ENCODE measurements at places on chromosomes 12 and 14.

DNA sequence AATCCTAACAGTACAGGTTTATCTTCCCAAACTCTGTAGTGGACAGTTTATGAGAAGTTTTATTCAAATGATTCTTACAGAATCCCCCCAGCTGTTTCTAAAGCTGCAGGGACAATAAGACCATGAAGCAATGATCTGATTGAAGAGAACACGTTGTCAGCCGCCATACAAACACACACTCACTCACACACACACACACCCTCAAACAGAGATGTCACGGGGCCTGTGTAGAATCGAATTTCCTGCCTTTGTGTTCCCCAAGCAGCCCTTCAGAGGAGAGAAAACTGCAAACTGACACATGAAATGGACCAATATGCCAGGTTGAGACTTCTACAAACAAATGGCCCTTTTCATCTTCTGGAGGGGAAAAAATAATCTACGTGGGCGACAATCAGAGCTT is 80.5 kb upstream of the TBX3 start:
- DNase-seq = no peak

DNA sequence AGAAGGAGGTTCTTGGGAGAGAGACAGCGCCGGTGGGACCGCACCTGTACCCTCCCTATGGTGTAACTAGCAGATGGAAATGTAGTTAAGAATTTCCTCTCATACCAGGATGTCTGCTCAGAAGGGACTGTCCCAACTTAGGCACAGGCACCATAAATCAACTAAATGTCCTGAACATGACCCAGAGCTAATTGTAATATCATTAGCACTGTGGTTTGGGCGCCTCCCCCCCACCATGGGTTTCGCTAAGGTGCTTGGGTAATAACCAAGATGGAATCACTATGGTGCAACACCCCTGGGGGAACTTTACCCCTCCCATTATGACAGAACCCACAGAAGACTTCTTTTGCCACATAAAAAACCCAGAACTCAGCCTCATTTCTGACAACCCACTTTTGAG is 15.9 kb downstream of the ZNF641 start:
- no peak for DNase-seq

GRCh38 chr12:105418229-105418628 is 87.7 kb downstream of the C12orf75 start:
- DNase-seq = no peak

GRCh38 chr12:4278329-4279197 is 5.0 kb downstream of the CCND2 start:
- DNase-seq = no peak

GRCh38 chr12:125888921-125889320 is 823.7 kb downstream of the AACS start:
- no peak for DNase-seq

DNA sequence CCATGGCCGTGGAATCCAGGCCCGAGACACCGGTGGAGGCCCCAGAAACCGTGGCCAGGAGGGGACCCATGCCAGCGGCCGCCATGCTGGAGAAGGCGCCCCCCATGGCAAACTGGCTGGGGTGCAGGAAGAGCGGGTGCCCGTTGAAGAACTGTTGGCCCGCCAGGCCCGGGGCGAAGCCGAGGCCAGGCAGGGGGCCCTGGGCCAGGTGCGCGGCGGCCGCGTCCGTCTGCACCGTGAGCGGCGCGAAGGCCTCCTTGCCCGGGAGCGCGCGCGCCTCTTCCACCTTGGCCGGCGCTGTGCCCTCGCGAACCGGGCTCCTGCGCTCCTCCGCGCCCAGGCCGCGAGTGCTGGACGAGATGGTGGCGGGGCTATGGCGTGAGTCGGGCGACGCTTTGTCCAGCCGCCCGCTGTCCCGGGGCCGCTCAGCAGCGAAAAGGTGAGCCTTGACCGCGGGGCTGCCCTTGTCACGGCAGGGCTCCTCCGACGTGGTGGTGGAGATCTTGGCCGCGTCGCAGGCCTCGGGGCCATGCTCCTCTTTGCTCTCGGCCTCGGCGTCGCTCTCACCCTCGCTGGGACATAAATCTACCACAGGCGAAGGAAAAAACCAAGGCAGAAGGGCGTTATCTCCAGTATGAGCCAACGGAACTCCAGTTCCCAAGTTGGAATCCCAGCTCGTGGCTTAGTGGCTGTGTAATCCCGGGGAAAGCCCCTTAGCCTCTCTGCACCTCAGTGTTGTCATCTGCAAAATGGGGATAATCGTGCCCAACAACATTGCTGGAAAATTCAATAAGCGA is 9.5 kb downstream of the TBX3 start:
- DNase-seq = no peak

DNA sequence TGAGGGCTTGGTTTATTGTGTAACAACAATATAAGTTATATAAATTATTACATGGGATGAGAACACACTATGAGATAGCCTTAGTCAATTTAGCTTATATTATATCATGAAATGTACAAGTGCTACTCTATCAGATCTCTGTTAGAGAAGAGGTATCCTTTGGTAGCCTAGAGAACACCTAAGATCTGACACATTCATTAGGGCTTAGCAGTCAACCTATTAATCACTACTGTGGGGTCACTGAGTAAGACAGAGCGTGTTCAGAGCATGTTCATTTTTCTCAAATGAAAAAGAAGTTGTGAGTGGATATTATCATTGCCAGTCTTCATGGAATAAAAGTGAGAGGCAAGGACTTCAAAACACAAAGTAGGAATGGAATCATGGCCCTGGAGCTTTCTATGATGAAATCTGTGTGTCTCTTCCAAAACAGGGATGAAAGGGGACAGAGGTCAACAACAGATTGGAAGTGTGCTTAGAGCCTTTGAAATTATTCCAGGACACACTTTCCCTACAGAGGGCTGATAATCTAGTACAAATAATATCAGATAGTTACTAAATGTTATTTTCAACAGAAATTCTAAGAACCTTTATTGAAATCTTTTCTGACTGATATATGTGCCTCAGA is 114.3 kb downstream of the SLC16A7 start:
- DNase-seq = no peak

DNA sequence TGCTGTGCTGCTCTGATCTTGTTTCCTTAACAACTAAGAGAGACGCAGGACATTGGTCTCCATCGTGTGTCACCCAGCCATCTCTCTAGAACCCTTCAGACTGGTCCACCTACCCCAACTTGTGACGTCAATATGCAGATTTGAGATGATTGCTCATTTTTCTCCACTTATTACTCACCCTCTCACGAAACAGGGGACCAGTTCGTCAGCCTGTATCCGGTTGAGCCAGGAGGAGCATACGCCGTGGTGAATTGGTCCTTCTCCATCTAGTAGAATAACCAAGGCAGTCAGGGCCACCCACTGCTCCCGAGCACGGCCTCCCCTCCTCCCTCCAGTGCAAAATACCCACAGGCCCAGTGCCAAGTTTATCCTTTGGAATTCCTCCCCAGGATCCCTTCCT is 36.2 kb upstream of the FBXO21 start:
- no peak for DNase-seq

- no peak for DNase-seq
Measured at GRCh38 chr12:51871918-51872688, 15.8 kb upstream of the ANKRD33 start.

DNA sequence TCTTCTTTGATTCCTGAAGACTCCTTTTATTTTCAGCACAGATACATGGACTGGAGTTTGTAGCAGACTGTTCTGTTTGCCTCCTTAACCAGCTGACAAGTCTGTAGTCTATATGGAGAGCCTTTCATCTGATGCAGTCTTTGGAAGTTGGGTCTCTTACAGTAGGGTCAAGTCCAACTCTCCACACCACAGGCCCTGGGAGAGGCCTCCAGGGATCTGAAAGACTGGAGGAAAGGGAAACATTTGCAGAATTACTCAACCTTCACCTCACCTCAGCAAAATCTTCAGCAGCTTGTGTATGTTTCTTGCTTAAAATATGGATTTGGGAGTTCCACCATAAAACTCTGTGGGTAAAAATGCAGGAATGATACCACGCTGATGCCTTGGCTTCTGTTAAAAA is 188.4 kb downstream of the MSRB3 start:
- DNase-seq = no peak

- no peak for DNase-seq
Measured at GRCh38 chr14:104440297-104440956, 139.1 kb upstream of the C14orf180 start.

DNA sequence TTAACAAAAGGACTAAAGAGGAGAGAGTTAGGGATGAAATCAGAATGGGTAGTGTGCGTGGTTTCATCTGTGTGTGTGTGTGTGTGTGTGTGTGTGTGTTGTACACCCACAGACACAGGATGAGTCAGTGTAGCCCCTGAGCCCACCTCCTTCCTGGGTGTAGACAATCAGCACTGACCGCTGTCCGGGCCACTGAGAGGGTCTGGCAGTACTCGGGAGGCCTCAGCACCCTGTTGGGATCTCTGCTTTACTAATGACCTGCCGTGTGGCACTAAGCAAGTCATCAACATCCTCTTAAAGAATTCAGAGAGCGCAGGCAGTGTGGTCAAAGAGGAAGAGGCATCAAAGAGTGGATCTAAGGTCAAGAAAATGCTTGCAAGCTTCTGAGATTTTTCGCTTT is 112.6 kb downstream of the PRMT8 start:
- DNase-seq = no peak

GRCh38 chr12:123907726-123908476 is 64.7 kb downstream of the CCDC92 start:
- DNase-seq = no peak

- no peak for DNase-seq
Measured at GRCh38 chr12:47828976-47829482, 9.3 kb upstream of the HDAC7 start.

DNA sequence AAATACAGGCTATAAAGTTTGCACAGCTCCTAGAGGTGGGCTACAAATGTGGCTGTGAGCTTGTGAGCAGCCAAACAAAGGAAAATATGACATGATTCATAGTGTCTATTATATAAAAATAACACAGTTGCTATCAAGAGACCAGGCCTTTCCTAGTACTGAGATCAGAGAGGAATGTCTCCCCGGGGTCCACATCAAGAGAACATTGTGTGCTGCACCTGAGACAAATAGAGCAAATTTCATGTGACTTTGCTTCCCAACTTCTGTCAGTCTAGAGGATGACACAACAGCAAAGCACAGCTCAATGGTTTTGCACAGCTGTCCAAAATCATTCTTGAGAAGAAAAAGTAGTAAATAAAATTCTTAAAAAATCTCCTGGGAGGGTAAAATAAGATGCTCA is 297.5 kb upstream of the PRKD1 start:
- no peak for DNase-seq

DNA sequence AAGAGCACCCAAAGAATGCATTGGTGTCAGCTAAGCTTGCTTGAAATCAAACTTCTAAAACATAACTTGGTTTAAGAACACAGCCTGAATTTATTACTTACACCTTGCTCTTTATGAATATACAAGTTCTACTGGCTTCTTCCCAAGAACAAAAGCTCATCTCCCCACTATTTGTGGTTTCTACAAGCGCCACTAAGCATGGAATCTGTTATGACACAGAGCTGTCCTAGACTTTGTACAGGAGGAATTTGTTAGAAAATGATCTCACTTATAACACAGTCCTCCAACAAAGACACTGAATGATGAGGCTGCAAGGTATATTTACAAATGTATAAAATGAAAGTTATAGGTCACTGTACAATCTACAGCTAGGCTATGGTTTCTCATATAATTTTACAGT is 452.1 kb downstream of the BCAT1 start:
- DNase-seq = no peak

- DNase-seq = no peak
Measured at GRCh38 chr14:61478971-61479473, 157.6 kb downstream of the PRKCH start.

DNA sequence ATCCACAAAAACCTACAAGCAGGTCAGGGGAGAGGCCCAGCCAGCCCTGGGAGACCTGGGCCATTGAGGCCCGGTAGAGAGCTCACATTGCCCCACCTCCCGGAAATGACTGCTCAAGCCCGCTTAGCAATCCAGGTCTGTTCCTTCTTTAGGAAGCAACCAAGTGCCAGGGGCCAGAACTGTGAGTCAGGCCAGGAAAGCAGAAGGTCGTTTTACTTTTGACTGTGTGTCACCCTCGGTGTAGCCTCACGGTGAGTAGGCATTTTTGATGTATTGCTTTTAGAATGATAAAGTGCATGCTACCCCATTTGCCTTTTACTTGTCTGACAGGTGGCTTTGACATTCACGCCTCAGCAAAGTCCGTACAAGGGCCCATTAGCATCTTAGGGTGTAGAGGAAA is 25.4 kb upstream of the PWP1 start:
- no peak for DNase-seq

DNA sequence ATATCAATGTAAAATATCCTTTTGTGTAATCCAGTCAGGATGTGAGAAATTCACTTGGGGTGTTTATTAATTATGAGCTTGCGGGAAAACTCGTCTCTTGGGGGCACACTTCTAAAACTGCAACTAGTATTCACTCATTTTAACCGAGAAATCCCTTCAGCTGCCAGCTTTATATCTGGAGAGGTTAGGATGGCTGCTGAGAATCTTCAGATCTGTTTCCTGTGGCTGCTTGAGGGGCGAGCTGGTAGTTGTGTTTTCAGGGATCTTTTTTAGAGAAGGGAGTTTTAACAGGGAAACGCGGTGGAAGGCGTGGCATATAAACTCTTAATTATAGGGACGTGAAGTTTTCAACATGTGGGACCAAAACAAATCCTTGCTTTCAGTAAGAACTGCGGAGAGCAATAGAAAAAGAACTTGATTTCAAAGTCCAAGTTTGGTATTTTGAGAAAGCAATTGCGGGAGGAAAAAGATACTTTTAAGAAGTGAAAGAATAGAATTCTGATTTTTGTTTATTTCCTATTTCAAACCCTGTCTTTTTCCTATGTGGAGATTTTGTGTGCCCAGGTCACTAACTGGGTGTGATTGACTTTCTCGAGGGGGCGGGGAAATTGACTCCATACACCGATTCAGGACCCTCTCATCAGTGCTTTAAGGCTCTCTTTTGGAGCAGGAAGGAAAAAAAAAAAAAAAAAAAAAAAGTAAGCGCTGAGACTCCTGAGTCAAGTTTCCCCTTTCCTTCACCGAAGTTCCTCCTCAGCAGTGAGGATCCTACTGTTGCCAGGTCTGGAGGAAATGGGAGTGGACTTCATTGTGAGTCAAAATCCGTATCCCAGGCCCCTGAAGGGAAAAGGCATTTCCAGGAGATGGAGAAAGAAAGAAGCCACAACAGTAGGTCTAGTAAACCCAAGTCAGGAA is 1.1 kb downstream of the PPFIBP1 start:
- DNase-seq = no peak

GRCh38 chr12:93790472-93791152 is 113.4 kb downstream of the CRADD start:
- no peak for DNase-seq

DNA sequence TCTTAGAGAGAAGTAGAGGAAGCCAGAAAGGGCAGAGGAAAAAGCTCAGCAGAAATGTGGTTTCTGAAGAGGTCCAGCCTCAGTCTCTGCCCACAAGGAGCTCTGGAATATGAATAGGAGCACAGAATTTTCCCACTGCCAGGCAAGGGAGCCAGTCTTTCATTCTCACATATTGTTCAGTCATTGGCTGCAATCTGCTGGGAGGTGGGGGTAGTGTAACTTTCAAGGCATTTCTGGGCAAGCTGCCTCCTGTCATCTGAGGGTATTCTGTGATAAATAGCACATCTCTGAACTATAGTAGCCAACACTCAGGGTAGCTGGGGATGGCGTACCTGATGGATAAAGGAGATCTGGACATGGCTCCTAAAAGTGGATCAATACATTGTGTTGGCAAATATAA is 127.2 kb downstream of the LRRK2 start:
- no peak for DNase-seq

- DNase-seq = peak; percentile 40
Measured at GRCh38 chr12:109804820-109805761, 28.1 kb downstream of the TRPV4 start.

- DNase-seq = no peak
Measured at GRCh38 chr14:30045720-30046119, 118.1 kb upstream of the PRKD1 start.

GRCh38 chr12:105223352-105223845 is 12.6 kb downstream of the APPL2 start:
- no peak for DNase-seq

GRCh38 chr12:101839324-101840283 is 8.8 kb upstream of the GNPTAB start:
- DNase-seq = peak; percentile 30

All from NCI-H1105 (cell line).